ENCODE measurements at places on chromosomes 11 and 22.

DNA sequence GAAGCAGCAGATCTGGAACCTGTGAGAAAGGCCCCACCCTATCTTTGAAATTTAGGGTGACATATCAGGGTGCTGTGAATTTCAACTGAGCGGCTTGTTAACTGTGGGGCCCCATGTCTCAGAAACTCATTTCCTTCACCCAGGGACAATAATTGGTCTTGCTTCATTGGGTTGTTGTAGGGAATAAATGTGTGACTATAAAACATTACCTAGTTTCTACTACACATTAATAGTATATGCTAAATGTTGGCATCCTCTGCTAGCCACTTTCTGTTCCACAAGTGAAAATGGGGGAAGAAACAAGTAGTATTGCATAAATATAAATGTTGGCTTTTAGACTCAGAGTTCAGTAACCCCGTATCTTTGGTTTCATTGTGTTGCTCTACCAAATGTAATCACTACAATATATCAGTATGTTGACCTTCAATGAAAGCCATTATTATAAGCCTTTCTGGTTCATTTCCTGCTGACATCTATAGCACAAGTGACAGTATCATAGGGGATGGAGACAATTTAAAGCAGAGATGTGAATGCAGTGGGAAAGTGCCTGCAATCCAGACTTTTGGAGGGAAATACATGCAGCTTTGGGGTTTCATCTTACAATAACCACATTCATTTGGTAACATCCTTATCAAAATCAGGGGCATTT lies 905.5 kb upstream of the RAG2 start:
- no peak for DNase-seq

DNA sequence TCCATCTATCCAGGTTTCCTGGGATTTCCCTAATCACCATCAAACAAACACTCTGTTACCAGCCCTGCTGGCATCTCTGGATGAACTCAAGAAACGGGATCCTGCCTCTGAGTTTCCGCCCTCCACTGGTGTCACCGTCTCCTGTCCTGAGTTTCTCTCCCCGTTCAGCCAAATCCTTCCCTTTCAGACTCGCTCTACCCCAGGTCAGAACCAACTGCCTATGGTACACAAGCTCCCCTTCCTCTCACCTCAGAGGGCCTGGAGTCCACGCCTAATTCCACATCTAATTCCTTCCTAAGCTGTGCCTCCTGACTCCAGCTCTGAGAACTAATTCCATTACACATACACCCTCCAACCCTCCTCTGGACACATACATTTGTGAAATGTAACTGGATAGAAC lies 96.1 kb downstream of the SHANK2 start:
- no peak for DNase-seq

GRCh38 chr11:17933708-17934107 lies 79.1 kb downstream of the SERGEF start:
- DNase-seq: no peak

DNA sequence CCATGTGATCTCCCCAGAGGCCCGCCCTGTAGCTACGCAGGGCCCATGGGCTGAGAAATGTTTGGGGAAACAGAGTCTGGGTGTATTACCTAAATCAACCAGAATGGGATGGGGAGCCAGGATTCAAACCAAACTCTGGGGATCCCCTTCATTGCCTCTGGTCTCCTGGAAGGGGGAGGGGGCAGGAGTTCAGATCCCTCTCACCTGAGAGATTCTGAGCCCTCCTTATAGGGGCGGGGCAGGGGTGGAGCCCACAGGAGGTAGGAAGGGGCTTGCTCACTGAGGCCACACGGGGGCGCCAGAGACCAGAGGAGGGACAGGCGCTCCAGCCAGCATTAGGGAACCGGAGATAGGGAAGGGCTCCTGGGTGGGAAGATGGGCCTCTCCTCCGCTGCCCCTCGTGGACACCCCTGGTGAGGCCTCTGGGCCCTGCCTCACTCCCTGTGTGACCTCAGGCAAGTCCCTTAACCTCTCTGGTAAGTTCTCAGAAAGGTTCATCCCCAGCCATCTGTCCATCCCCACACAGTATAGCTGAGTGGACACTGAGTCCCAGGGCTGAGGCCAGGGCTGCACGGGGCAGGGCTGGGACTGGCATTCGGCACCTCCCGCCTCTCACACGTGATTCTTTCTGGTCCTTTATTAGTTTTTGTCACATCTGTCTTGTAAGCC lies 2.7 kb upstream of the CDC42BPG start:
- DNase-seq: peak; percentile 92

- DNase-seq: no peak
These were observed 56.4 kb upstream of the FSHB start for GRCh38 chr11:30174265-30175020.

DNA sequence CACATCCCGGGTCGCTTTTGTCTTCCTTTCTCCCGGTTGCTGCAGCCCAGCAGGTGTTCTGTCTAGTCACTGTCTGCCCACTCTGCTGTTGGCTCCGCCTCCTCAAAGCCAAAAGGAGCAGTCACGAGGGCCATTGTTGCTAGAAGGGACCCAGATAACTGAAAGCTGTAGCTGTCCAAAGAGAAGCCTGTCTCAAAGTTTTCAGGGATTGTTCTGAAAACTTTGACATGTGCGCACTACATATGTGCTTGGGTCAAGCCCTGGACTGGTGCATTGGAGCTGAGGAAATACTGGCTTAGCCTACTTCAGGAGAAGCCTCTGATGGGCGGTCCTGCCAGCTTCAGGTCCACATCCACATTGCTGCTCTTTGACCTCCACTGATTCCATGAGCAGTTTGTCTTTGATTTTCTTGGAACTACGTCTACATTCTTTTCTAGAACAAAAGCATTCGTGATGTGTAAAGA lies 8.8 kb upstream of the OR2AT4 start:
- no peak for DNase-seq

DNA sequence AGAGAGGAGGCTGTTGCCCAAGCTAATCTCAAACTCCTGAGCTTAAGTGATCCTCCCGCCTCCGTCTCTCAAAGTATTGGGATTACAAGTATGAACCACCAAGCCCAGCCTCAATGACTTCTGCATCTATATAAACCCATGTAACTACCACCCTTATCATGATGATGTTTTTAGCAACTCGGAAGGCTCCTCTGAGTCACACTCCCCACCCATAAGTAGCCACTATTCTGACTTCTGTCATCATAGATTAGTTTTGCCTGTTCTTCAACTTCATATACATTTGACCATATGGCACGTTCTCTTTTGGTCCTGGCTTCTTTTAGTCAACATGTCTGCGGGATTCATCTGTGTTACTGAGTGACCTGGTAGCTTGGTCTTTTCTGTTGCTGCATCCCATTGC lies 6.4 kb upstream of the FOSL1 start:
- DNase-seq: no peak

GRCh38 chr11:91244912-91245311 lies 979.7 kb upstream of the FAT3 start:
- no peak for DNase-seq

- no peak for DNase-seq
These were observed 25.6 kb downstream of the TBX1 start for GRCh38 chr22:19786264-19786585.

DNA sequence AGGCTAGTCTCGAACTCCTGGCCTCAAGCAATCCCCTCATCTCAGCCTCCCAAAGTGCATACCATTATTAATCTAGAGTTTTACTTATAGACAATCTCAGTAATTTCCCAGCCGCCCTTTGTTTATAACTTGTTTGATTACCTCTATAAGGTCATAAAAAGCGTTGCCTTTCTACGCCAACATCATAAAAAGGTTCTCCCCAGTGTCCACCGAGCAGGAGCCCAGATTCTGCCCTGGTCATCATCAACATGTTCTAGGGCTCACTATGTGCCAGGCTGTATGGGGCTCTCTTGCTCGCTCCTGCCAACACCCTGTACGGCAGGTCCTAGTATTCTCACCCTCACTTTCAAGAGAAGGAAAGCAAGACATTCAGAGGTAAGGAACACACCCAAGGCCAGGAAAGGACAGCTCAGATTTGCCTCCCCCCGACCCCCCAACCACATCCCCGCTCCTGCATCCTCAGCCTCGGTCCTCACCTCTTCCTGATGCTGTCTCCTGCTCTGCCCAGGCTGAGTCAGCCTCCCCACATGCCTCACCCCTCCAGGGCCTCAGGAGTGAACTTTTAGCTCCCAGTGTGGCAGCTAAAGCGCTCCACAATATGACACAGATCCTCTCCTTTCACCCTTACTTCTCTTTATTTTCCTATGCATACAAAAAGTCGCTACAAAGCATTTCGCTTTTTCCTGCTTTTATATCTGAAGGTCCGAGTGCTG lies 14.3 kb downstream of the ARFGAP3 start:
- no peak for DNase-seq

DNA sequence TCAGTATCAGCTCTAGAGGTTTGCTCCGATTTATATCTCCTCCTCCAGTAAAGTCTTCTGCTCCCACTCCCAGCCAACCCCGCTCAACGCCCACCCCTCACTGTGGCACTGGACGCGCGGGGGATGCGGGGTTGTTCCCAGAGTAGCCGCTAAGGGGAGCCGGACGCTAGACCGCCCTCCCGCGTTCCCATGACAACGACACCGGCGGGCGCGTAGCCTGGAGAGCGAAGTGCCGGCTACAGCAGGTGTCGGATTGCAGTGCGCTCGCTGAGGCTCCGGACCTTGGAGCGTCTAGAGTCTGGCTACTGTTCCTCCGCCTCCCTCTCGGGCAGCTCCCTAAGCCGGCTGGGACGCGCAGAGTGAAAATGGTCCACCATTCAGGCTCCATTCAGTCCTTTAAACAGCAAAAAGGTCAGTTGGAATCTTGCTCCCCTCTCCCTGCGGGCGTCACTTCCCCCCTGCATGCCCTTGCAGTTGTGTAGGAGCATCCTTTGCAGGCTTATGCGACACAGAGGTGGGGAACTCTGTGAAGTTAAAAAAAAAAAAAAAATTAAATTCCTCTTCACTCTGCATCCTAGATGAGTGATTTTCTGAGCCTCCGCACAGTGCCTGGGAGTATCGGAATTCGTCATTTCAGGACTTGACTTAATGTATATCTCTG lies at the start of gene ANO3:
Gene ANO3, plus strand, starts transcription at position 220 of the 661 bp plus-strand sequence. Its CDS starts 146 bp downstream, at position 366.
- peak; percentile 77 for DNase-seq

GRCh38 chr11:58494101-58494500 lies 13.8 kb downstream of the OR5B21 start:
- no peak for DNase-seq

DNA sequence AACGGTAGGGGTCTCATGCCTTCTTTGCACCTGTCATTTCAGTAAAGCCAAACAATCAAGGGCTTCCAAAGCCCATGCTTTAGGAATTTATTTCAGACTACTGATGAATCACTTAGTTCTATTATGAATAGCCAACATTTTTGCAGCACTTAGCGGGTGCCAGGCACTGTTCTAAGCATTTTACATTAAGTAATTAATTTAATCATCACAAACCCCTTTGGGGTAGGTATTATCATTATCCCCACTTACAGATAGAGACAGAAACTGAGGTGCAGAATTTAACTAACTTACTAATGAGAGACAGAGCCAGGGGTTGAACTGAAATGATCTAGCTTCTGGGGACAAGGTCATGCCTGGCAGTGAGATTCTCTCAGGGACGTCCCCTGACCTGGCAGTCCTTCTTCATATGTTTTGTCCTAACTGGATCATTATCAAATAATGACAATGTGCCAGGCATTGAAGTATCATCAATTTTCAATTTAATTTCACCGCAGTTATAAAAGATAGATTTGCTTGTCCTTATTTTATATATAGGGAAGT lies 31.7 kb upstream of the NAV2 start:
- DNase-seq: no peak

DNA sequence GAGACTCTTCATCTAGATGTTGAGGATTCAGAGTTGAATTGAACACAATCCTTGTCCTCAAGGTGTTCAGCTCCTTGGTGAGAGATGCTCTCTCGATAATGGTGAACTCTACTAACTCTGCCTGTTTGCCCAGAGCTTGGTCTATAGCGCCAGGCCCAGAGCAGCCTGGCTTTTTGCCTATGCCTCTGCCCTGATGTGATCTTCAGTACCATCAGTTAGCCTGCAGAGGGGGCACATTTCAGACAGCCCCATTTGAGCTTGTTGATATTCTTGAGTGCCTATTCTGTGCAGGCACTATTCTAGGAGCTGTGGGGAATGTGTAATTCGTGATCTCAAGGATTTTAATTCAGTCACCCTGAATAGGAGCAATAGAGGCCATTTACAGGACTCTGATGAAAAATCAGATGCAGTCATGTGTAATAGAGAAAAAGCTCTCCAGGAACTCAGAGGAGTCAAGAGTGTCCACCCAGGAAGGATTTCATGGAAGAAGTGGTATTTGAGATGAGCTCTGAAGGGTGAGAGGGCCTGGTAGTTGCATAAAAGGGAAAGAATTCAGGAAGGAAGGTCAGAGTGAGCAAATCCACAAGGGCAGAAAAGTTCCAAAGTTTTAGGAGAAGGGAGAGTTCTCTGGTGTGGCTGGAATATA lies 19.3 kb downstream of the GTPBP1 start:
- no peak for DNase-seq

DNA sequence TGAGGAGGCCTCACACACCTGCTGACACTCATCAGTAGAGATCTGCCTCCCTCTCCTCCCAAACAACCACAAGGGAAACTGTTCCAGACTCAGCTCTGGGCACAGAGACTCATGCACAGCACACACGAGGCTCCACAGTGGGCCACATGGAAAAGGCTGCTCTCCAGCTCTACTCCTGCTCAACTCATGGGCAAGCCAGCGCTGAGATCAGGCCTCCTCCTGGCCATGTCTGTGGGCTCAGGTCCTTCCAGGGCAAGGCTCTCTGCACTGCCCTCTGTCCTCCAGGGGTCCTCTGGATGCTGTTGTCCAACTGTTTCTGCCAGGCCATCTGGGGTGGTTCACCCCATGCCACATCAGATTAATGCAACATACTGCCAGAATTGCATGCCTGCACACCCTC lies 46.0 kb downstream of the PLEKHA7 start:
- no peak for DNase-seq

DNA sequence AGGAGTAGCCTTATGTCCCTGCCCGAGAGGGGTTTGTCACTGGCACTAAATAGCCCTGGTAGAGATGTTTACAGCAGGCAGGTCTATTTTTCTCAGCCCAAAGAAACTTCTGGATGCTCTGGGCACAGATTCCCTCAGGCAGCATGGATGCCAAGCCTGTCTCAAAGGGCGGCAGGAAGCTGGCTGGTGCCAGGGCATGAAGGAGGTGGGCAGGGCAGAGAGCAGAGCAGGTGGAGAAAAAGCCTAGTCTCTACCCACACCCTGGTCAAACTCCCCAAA lies 4.1 kb upstream of the GAS2L1 start:
- DNase-seq: no peak

DNA sequence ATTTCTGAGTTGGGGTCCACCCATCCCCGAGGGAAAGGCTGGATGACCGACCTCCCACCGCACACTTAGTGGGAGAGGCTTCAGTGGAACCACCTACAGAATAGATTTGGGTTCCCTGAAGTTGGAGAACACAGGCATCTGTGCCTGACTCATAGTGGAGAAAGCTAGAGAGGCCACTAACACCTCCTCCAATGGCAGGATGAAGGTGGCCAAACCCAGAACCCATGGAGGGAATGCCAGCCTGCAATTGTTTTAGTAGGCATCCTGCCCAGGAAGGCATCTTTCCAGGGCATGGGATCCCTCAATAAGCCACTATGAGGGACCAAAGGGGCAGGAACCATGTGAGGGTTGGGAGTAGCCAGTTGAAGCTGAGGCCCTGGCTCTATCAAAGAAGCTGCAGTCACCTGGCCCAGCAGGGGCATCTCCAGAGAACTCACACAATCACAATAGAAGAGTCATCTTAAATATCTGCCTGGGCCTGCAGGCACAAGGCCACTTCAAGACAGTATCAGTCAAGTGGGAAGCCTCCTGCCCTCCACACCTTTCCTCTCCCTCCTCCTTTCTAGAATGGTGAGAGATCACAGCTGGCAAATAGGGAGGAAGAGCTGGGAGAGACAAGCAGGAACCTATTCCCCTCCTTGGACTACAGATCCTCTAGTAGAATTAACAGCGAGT lies 124.1 kb upstream of the CSNK2A3 start:
- DNase-seq: no peak

- DNase-seq: no peak
These were observed 126.3 kb downstream of the COMMD9 start for GRCh38 chr11:36162883-36163434.

Measured in RWPE2 (cell line).